ENCODE measurements at places on chromosomes 1 and 21.
A peak's percentile ranks its signal among the peaks of the same experiment; 100 is the strongest.

DNA sequence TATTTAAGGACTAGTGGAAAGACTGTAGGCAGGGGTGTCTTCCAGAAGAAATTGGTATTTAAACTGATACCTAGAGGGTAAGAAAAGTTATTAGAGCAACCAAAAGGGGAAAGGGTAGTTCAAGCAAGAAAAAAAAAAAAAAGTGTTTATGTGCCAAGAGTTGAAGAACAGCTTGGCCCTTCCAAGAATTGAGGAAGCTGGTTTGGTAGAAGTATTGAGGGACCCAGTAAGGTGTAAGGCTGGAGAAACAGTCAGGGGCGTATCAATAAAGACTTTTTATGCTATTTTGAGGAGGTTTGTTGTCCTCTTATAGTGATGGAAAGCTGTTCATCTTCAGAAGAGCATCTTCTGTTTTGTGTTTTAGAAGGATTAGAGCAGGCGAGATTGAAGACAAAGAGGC is 108.3 kb downstream of the PTPRC start:
- DNase-seq: no peak

DNA sequence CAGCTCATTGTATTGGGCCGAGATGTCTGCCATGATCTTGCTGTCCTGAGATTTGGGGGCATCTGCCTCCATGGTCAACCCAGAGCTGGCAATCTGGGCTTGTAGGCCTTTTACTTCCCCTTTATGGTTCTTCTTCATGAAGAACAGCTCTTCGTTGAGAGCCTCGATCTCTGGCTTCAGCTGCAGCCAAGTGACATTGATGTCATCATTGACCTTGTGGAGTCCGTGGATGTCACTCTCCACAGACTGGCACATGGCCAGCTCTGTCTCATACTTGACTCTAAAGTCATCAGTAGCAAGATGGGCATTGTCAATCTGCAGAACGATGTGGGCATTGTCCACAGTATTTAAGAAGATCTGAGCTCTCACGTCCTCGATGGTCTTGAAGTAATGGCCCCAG is 29.2 kb downstream of the RAP1A start:
- no peak for DNase-seq

DNA sequence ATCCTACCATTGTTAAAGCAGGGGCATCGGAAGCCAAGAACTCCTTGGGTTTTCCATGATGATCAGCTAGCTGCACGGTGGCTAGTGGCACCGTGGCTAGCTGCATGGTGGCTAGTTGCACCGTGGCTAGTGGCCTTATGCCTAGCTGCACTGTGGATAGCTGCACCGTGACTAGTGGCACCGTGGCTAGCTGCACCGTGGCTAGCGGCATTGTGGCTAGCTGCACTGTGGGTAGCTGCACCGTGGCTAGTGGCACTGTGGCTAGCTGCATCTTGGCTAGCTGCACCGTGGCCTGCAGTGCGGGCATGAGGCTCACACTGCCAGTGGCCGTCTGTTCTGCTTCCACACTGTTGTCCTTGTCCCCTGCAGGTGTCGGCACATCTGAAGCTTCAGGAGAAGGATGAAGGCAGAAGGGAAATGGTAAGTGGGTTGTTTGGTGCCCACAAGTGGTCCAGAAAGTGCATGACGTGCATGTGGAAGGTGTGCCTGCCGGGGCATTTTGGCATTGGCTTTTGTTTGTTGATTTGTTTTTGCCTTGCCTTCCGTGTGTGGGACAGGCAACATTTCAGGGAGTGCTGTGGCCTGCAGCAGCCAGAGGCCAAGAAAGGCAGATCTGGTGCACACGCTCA is 38.6 kb downstream of the TFF3 start:
- DNase-seq: no peak

- DNase-seq: no peak
Measured at GRCh38 chr1:170619241-170620028, 44.5 kb upstream of the PRRX1 start.

- DNase-seq: peak; percentile 42
Measured at GRCh38 chr1:119611701-119612113, 36.4 kb downstream of the ZNF697 start.

GRCh38 chr1:47686731-47687630 is 249.1 kb downstream of the FOXD2 start:
- no peak for DNase-seq

DNA sequence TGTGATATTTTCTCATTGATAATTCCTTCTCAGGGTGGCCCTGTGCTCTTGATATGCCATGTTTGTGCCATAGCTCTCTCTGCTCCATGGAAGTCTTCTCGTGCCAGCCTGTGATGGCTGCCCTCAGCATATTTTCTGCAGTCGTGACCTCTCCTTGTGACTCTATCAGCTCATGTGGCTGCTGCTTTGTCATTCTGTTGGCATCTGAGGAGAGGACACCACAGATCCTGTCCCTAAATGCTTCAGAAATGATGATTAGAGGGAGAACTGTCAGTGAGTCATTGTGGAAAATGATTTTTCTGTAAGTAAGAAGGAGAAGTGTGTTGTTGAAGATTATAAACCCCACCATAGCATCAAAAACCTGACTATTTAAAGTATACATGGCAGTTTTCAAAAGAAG is 286.0 kb downstream of the ADGRL2 start:
- DNase-seq: no peak

DNA sequence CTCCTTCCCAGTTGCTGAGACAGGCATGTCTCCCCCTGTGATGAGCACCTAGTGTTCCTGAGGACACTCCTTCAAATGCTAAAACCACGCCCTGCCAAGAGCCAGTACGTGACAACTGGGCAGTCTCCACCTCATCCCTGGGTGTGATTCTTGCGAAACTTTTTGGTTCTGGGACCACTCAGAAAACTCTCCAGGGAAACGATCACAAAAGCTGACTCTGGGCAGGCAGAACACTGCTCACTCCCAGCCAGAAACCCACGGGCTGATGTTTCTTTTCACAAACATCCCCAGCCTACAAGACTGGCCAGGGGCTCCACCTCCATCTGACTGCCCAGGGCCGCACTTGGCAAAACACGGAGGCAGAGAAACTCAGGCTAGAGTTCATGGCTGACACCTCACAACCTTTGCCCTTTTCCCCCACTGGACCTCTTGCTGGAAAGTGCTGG is 24.4 kb downstream of the DHRS3 start:
- no peak for DNase-seq

- DNase-seq: no peak
Measured at GRCh38 chr1:203996126-203996525, 76.8 kb upstream of the SOX13 start.

- DNase-seq: peak; percentile 17
Measured at GRCh38 chr1:155729031-155729898, 40.4 kb downstream of the DAP3 start.

- no peak for DNase-seq
Measured at GRCh38 chr1:117616356-117616755, 10.5 kb downstream of the TENT5C start.

GRCh38 chr1:118948351-118948750 is 39.8 kb downstream of the TBX15 start:
- DNase-seq: no peak

DNA sequence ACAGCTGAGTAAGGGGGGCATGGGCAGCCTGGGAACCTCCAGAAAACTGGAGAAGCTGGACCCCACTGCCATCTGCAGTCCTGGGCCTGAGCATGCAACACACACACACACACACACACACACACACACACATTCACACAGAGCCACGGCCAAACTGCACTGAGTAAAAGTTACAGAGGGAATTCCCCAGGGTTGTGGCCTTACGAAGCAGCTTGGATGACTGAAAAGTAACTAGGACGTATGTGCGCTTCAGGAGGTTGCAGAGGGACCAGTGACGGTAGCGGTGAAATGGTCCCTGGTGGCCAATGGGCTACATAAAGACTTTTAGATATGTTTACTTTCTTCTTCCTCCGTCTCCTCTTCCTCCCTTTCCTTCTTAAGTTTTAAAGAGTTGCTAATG is 232.5 kb upstream of the TMEM51 start:
- no peak for DNase-seq

DNA sequence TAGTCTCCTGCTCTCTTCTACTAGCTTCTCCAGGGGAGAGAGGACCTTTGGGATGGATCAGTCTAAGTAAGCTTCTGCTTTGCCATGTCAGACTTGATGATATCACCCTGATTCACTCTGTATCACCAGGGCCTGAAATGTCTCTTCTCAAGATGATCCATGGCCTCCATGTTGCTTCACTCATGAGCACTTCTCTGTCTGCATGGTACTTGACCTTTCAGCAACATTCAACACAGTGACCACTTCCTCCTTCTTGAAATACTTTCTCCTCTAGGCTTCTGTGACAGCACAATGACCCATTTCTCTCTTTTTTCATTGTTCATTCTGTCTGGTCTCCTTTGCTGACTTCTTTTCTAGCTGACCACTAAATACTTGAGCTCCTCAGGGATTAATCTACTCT is 35.3 kb upstream of the NGF start:
- DNase-seq: no peak

DNA sequence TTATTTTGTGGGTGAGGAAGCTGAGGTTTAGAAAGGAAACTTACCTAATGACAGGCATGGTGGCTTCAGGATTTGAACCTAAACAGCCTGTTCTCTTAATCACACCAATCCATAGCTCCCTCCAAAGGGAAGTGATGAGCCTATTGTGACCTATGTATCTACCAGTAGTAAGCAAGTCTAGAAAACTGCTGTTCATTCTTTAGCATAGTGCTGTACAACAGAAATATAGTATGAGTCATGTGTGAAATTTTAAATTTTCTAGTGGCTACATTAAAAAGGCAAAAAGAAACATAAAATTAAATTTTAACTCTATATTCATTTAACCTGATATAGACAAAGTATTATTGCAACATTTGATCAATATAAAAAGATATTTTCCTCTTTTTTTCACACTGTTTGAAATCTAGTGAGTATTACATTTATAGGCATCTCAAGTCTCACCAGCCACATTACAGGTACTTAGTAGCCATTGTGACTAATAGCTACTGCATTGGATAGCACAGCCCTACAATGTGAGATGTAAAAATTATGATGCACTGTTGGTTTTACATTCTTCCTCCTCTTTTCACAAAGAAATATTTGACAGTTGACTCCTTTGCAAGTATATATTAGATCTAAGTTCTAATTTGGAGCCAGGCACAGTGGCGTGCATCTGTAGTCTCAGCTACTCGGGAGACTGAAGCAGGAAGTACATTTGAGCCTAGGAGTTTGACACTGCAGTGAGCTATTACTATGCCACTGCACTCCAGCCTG is 16.6 kb downstream of the IPO9 start:
- DNase-seq: no peak

DNA sequence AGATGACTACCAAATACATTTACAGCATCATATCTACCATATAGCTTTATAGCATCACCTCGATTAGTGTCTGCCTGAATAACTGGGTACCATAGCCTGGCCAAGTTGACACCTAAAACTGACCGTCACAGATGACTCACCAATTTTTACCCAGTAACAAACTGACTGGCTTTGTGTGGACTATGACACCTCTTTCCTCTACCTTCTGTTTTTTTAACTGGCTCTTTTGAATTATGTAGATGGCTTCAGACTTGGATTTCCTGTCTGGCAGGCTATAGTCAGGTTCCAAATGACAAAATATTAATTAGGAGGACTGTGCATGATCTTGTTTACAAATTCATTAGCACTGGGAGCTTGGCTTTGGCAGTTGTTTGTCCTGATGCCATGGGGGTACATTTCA is 360.3 kb downstream of the TGFB2 start:
- DNase-seq: no peak

GRCh38 chr21:38092051-38092450 is 164.7 kb upstream of the KCNJ15 start:
- DNase-seq: no peak

DNA sequence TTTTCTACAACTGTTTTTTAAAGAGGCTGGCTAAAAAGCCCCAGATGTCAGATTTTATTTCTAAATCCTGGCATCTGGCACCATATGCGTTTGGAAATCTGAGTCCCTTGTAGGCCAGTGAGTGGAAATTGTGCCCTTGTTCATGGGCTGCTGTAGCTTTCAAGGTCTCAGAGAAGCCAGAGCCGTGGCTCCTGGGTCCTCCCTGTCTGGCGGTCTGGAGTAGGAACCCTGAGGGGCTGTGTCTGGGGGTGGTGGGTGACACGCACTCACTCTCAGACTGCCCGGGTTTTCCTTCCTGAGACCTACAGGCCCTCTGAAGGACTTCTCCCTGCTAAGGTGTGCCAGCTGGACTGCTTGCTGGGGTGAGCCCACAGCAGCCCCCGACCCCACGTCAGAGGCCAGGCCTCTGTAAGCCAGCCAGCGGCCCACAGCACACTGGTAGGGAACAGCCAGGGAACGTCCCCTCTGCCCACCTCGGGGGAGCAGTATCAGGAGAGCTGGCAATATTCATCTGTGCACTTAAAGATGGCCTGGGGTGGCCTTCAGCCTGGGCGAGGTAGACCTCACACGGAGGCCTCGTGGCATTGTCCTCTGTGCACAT is 151.5 kb downstream of the PEX14 start:
- DNase-seq: no peak

Measured in cerebellum (tissue), 4 donors.